LoVo (cell line): ENCODE measurements at places on chromosomes 11 and 22.

DNA sequence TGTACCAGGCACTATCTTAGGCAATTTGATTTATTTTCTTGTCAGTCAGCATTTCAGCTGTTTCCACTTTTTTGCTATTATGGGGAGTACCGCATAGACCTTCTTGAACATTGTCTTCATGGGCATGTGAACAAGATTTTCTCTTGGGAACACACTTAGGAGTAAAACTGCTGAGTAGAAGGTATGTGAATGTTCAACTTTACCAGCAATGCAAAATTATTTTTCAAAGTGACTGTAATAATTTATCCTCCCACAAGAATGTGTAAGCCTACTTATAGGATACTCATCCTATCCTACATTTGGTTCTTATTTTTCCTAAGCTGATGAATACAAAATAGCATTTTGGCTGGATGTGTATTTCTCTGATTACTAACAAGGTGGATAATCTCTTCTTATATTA is 132.0 kb upstream of the NAV2 start:
- DNase-seq, result no peak

- DNase-seq, result no peak
Measured at GRCh38 chr22:38236786-38237185, 35.0 kb downstream of the MAFF start.

- DNase-seq, result no peak
Measured at GRCh38 chr11:94925422-94926270, 47.7 kb downstream of the CWC15 start.

GRCh38 chr11:107123022-107123421 is 104.7 kb upstream of the GUCY1A2 start:
- no peak for DNase-seq

DNA sequence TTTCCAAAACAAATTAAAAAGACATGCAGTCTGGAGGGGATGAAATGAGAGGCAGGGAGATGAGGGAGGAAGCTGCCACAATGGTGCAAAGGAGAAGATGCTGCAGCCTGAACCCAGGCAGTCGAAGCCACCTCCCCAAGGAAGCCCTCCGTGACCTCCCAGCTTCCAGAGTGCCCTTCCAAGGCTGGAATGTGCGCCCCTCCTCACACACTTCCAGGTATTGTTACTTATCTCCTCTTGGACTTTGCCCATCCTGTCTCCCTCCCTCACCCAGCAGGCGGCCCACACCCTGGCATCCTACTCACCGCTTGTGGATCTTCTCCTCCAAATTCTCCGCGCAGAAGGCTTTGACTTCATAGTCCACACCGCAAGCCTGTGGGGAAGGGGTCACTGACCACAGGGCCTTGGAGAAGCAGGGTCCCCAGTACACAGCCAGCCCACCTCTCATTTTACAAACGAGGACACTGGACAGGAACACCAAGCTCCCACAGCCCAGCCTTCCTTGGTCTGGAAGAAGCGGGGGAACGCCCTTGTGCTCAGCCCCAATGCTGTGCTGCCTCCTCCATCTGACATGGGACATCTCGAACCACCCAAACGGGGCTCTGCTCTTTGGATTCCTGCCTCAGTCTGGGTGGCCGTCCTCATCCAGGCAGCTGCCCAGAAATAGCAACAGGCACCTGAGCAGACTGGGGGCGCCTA is 40.3 kb downstream of the TPBGL start:
- DNase-seq, result no peak

GRCh38 chr22:41648432-41648831 is 27.3 kb downstream of the XRCC6 start:
- no peak for DNase-seq
